Chondrocyte (in vitro differentiated cells): ENCODE measurements at places on chromosomes 4 and X. TPM values are rescaled to one million over a fixed set of nuclear protein-coding genes. Genes with fewer than 3 reads are reported as not detected.

Gene CTAG1A
- total RNA-seq, result not detected in 3 replicates

Gene HTN1
- not detected in 3 replicates for total RNA-seq

Gene MAGED1
- total RNA-seq, result 470 to 669 TPM (median 477 TPM) in 3 replicates

Gene ANXA10
- total RNA-seq, result not detected in 3 replicates

Gene ARR3
- total RNA-seq, result not detected in 3 replicates

Gene NLRP2B
- total RNA-seq, result not detected in 3 replicates

Gene ABLIM2
- 0.47 to 0.70 TPM (median 0.64 TPM) in 3 replicates for total RNA-seq

Gene FRMD7
- 0.21 to 0.34 TPM (median 0.25 TPM) in 3 replicates for total RNA-seq

Gene NRK
- 12.7 to 30.6 TPM (median 13.1 TPM) in 3 replicates for total RNA-seq

Gene ARMCX1
- 36.0 to 46.1 TPM (median 36.7 TPM) in 3 replicates for total RNA-seq

Gene S100G
- total RNA-seq, result not detected in 3 replicates

Gene CCDC120
- total RNA-seq, result 6.9 to 7.7 TPM (median 7.3 TPM) in 3 replicates

Gene ZNF41
- total RNA-seq, result 4.9 to 6.8 TPM (median 6.8 TPM) in 3 replicates
